ENCODE measurements at places on chromosomes 1 and 21. TPM values are rescaled to one million over a fixed set of nuclear protein-coding genes. Genes with fewer than 3 reads are reported as not detected.

The FCRL4 gene
- not detected for polyA plus RNA-seq

The DUSP12 gene
- 209 TPM for polyA plus RNA-seq

The SLC30A1 gene
- 6.5 TPM for polyA plus RNA-seq

The VANGL2 gene
- polyA plus RNA-seq, result 34.0 TPM

The GRIK1 gene
- polyA plus RNA-seq, result 8.7 TPM

The PTAFR gene
- polyA plus RNA-seq, result 0.12 TPM

The CD84 gene
- polyA plus RNA-seq, result not detected

The NBPF3 gene
- 14.4 TPM for polyA plus RNA-seq

The TAF5L gene
- 18.5 TPM for polyA plus RNA-seq

The MFAP2 gene
- 68.4 TPM for polyA plus RNA-seq

The COX20 gene
- 169 TPM for polyA plus RNA-seq

The C1orf167 gene
- polyA plus RNA-seq, result not detected

The PYCR2 gene
- polyA plus RNA-seq, result 52.7 TPM

The GSTM2 gene
- polyA plus RNA-seq, result 6.8 TPM

The LRIG2 gene
- 10.9 TPM for polyA plus RNA-seq

The C1orf94 gene
- polyA plus RNA-seq, result 0.72 TPM

The SYDE2 gene
- 0.90 TPM for polyA plus RNA-seq

The C8A gene
- polyA plus RNA-seq, result not detected
